Stimulated activated CD4-positive, alpha-beta T cell treated with anti-CD3 and anti-CD28 coated beads, Interleukin-2, amount 100 ng/mL, for 48 hours (primary cell): ENCODE measurements at places on chromosomes 4 and X.

DNA sequence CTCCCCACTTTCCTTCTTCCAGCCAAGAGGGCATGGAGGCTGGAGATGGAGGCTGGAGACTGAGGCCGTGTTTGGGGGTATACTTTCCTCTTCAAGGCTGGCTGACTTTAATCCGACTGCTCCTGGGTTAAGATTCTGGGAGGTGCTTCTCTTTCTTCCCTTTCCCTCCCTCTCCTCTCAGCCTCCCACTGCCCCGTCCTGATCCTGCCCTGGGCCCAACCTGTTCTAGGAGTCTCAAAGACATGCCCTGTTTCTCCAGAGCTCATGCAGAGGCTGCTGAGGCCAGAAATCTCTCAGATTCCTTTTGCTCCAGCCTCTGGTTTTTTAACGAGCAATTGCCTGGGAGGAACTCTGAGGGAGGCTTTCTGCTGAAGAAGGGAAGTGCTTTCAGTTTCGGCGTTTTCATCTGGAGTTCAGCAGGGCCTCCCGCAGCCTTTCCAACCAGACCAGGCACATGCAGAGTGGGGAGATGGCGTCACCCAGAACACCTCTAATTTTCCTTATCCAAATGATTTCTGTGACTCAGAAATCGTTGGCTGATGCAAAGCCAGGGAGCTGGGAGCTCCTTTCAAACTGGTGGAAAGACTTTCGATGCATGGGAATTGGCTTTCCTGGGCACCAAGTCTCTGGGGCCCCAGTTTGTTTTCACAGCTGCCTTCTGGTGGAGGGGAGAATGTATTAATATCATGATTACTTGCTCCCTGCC is 34.5 kb upstream of the FAM9C start:
- no peak for DNase-seq

GRCh38 chr4:42628740-42629139 is 28.2 kb downstream of the ATP8A1 start:
- no peak for DNase-seq

DNA sequence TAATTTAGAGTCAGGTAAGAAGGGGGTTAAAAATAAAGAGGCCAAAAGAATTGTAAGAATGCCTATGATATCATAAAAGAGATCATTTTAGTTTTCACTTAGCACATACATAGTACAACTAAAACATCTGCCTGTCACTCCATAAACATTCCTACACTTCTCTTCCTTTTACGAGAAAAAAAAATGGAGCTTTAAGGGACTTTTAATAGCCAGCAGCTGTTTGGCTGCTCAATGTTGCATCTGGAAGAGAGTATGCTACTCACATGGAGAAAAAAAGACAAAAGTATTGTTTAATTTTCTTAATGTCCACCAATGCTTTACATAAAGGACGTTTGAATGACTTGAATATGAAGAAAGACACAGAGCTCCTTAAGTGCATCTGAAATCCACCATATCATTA is 48.7 kb upstream of the TNIP3 start:
- DNase-seq: no peak

- DNase-seq: no peak
Measured at GRCh38 chrX:150094375-150094774, 156.1 kb upstream of the EOLA2 start.

DNA sequence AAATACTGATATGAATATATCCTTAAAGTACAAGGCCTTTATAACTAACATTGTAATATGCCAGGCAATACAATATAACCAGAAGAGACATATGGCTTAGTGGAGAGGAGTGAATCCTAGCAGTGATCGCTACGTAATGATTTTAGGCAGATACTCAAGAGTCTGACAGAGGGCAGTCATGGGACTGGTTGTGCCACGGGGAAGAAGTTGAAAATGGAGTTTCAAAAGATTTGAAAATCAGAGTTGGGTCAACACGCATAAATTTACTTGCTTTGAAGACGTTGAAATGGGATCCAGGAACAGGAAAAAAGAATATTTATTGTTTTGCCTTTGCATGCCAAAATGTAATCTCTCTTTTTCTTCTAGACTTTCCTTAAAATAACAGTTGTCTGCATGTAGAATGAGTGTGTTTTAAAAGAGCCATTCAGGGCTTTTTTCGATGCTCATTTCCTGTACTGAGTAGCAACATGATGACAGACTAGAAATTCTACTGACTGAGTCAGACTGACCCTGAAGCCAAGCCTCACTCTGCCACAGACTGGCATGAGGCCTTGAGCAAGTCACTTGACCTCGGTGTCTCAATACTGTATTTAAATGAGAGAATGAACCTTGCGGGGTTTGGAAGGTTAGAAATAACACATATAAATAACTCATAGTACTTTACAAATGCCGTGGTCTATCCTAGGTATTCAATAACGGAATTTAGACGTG is 8.1 kb upstream of the SMS start:
- DNase-seq: no peak

- no peak for DNase-seq
Measured at GRCh38 chr4:5398056-5398455, 310.3 kb downstream of the EVC2 start.

GRCh38 chrX:7283741-7284140 is 135.8 kb upstream of the PUDP start:
- no peak for DNase-seq

- DNase-seq: no peak
Measured at GRCh38 chrX:129525162-129525561, 1.9 kb upstream of the SMARCA1 start.
